ENCODE measurements at places on chromosomes 7 and 10. TPM values are rescaled to one million over a fixed set of nuclear protein-coding genes. Genes with fewer than 3 reads are reported as not detected.

DNA sequence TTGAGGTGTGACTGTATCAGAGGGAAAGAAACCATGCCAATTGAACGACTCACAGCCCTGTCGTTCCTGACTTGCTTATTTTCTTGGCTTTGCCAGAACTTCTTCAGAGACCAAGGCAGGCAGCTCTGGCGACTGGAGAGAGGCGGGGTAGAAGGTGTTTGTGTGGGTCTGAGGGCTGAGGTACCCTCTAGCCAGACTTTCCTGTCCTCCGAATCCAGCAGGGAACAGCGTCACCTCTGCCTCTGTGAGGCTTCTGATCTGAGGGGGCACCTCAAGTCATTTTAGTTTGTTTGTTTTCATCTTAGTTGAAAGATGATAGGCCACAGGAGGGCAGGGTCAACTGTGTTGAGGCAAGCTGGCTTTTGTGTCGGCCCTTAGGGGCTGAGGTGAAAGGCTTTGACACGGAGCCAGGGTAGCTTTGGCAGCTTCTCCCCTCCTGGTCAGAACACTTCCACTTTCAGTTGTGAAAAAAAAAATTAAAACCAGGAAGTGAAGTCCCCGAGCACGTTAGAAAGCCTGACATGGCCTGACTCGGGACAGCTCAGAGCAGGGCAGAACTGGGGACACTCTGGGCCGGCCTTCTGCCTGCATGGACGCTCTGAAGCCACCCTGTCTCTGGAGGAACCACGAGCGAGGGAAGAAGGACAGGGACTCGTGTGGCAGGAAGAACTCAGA lies 1.9 kb downstream of the ACSL5 start:
- DNase-seq: peak; percentile 66

GRCh38 chr7:84060760-84061261 lies 133.8 kb downstream of the SEMA3A start:
- DNase-seq: peak; percentile 81

Gene IRF5
- 7.7 TPM for total RNA-seq

Gene C10orf67
- 0.35 TPM for total RNA-seq

- DNase-seq: peak; percentile 23
Measured at GRCh38 chr10:69901628-69902505, 100.2 kb downstream of the COL13A1 start.

Gene PNLIP
- not detected for total RNA-seq

Gene PON2
- 172 TPM for total RNA-seq

- peak; percentile 52 for DNase-seq
Measured at GRCh38 chr7:130151591-130152492, 53.4 kb downstream of the TMEM209 start.

Gene VPS37D
- total RNA-seq: 9.2 TPM

- DNase-seq: no peak
Measured at GRCh38 chr10:37563107-37563714, 294.2 kb downstream of the ZNF248 start.

Gene NCAPG2
- 6.1 TPM for total RNA-seq

- DNase-seq: no peak
Measured at GRCh38 chr10:43962346-43963191, 313.9 kb upstream of the ZNF32 start.

DNA sequence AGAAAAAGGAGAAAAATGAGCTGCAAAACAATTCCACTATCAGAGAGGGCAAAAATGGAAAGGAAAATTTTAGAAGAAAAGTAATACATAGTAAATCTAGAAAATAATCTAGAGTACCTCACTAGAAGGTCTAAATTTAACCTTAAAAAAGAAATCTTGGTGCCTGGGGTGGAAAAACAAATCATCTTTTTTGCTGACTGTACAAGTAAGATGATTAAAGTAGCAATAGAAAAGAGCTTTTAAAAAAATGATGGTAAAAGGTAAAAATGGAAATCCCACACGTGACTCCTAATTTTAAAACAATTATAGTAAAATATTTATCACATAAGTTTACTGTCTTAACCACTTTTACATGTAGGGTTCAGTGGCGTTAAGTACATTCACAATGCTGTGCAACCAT lies 28.8 kb upstream of the GOT1 start:
- DNase-seq: no peak
